ENCODE measurements at places on chromosomes 7 and 10.

DNA sequence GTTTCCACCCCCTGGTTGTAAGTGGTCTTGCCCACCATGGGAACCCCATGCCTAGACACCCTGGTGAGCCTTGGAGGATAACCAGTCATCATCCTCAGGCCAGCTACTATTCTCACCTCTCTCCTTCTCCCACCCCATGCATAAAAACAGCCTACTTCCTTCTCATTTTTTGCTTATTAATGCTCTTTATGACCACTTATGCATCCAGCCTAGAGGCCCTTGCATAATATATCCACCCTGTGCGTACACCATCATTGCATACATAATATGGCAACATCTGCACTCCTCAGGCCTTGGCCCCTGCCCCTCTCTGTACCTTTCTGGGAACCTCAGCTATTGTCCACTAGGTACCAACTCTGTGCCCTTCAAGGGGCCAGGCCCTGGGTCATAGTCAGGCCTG, 91.0 kb downstream of the CDH23 start:
- DNase-seq: no peak

DNA sequence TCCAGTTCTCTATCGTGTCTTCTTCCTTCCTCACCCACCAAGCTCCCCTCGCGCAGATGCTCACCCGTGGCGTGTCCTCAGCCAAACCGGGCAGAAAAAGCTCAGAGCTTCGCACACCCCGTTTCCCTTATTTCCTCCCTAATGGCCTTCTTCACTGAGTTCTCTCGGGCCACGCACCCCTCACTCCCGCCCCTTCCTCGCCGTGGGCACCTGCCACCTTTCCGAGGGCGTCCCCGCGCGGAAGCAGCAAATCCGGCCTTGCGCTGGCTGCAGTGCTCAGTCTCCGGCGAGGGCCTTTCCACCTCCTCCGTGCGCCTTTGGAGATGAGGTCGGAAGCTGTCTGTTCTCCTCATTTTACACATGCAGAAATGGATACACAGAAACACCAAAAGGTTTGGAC, 12.4 kb upstream of the CALML3 start:
- no peak for DNase-seq

DNA sequence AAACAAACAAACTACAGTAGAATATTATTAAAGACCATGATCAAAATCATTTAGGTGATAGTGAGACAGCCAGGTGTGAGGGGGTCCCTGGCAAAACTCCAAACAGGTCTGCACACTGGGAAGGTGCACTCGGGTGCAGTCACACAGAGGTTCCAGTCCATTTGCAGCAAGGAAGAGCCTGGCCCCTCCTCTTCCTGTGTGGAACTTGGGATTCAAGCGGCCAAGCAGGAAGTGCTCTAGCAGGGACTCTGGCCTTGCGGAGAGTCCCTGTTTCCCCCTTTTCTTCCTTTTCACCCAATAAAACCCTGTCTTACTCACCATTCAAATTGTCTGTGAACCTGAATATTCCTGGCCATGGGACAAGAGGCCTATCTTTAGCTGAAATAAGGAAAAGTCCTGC, 181.8 kb downstream of the LRRTM3 start:
- DNase-seq: no peak

DNA sequence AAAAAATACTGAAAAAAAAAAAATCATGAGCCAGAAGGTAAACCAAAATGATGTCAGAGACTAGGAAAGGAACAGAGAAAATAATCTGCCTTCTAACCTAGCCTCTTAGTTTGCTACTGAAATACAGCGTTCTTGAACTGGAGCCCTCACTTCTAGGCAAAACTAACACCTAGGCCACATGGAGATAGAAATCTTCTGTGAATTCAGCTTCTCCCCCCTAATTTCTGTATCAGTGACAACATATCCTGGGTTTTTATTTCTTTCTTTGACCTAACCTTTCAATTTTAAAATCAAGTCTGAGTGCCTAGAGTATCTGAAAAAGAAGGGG, 100.1 kb upstream of the GLCCI1 start:
- no peak for DNase-seq

- no peak for DNase-seq
Measured at GRCh38 chr7:129605960-129606614, 5.4 kb upstream of the NRF1 start.

- DNase-seq: no peak
Measured at GRCh38 chr10:131925011-131925649, 24.3 kb downstream of the PPP2R2D start.

DNA sequence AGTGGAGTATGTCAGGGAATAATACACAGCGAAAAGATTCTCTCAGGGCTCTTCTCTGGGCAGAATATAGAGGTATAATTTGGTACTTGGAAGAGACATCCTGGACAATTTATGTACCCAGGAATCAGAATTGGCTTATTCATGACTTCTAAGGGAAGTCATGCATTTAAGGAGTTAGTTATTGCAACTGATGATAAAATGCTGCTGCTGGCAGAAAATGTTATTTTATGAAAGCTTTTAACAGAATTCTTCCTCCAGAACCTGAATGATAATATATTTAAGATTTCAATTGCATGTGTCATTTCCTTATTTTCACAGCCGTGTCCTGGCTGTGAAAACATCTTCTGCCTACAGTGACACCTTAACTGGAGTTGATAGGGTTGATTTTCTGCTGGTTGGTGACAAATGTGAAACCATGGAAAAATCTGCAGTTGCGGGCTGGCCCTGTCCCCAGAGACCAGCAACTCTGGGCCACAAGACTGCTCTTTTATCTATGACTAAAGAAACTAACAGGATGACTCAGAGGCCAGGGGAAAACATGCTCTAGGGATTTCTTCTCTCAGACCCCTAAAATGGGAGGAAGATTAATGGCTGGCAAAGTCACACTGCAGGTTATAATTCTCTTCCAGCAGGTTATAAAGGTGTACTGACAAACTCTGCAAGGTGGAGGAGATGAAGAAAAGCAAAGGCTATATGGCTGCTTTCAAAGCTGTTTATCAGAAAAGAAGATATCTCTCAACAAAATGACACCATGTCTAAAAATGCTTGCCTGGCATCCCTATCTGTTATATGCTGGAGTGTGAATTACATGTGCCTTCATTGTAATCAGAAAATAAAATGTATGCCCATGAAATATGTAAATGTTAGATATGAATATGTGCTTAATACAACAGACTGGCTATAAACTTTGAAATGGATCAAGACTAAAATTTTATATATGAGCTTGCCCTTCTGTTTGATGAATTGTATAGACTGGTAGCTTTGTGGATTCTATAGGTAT, 12.1 kb upstream of the TRUB1 start:
- peak; percentile 53 for DNase-seq

- no peak for DNase-seq
Measured at GRCh38 chr7:98202367-98203195, 8.7 kb upstream of the BHLHA15 start.

DNA sequence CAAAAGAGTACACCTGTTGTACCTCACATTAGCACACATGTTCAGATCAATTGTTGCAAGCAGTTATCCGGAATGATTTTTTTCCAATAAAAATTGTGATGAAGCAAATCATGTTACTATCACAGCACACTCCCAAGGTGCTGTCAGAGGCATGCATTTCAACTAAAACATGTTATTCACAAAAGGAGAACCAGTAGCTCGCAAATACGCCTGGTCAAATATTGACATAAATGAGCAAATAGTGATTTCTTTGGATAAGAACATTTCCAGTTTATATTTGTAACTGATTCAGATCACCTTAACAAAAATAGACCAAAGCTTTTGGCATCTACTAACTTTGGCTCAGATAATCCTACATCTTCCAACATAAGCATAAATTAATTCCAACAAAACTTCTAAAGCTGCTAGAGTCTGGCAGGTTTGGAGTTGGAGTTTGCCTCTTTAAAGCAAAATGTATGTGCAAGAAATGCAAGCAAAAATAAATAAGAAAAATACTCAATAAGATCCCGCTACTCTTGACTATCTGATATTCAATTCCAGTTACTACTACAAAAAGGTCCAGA, 208.0 kb downstream of the SFMBT2 start:
- no peak for DNase-seq

DNA sequence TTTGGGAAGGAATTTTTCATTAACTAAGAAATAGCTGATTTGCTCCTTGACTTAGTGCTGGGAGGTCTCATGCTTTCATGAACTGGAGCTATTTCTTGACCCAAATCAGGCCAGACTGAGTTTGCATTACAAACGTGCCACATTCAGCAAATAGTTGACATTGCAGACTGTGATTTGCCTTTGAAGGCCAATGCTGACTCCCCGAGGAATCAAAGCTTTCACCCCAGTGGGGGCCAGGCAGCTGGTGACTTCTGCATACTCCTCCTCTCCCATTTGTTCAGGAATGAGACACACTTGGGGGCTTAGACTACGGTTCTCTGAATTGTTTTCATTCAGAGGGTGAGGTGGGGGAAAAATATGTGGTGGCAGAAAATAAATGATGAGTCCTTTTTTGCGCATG, 111.0 kb upstream of the JAZF1 start:
- no peak for DNase-seq

GRCh38 chr7:1969459-1970284, 263.1 kb downstream of the MAD1L1 start:
- no peak for DNase-seq

- no peak for DNase-seq
Measured at GRCh38 chr7:102101111-102101551, 185.5 kb upstream of the SH2B2 start.

- no peak for DNase-seq
Measured at GRCh38 chr7:98974906-98975816, 96.8 kb downstream of the TRRAP start.

- no peak for DNase-seq
Measured at GRCh38 chr7:116337800-116338199, 127.5 kb downstream of the TES start.

DNA sequence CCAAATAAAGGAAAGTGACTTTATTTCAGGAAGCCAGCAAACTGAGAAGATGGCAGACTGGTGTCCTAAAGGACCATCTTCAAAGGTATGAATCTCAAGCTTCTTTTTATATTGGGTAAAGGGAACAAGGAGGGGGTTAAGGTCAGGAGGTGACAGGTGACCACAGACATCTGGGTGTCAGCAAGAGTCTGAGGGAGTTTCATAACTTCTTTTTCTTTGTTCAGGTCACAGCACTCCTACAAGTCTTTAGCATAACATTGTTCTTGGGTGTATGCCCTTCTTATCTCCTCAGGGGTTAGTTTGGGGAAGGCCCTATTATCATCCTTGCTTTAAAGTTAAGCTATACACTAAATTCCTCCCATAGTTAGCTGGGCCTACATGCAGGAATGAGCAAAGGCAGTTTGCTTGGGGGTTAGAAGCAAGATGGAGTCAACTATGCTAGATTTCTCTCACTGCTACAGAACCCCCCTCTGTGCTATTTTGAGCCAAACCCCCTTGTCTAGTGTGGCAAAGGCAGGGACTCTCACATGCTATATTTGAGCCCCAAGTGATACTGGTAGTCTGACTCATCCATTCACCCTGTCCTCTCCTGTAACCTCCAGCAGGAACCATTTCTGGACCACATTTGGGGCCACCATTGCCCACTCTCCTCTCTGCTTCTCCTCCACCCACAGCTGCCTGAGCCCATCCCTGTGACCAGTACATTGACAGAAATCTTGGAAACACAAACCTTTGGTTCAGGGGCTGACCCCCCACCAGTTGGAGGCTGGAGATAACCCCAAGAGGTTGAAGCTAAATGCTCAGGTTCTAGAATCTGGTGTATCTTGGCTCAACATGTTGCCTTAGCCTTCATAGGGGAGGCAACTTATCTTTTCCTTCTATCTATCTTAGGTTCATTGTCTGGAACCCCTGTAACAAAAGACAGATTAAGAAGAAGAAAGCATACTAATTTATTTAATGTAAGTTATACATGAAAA, 55.5 kb upstream of the LRGUK start:
- DNase-seq: no peak

DNA sequence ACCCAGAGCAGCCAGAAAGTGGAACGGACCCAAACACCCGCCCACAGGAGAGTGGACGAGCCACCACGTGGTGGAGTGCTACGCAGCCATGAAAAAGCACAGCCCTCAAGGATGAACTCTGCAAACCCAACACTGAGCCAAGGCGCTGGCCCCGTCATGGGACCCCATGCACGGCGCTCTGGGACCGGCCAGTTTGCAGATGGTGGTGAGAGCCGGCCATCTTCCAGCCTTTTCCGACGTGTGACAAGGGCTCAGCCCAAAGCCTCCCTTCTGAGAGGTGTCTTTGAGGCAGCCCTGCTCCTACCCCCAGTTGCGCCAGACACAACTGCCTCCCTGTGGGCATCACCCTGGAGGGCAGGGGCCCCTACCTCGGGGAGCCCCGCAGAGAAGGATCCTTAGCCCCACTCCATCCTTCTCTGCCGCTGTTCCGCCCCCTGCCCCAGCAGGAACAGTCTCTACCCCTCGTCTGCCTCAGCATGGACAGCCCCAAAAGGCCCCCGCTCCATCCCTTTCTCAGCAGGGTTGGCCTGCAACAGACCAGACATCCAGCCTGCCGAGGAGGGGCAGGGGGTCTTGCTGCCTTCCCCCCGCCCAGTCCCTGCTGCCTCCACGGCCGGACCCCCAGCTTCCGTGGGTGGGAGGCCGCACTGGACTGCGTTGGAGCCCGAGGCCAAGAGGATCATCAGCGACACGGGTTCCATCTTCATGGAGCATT, 75.7 kb downstream of the MICALL2 start:
- no peak for DNase-seq

- DNase-seq: peak; percentile 53
Measured at GRCh38 chr7:129845972-129846327, 106.8 kb downstream of the UBE2H start.

GRCh38 chr7:44310221-44310848, 15.1 kb downstream of the CAMK2B start:
- no peak for DNase-seq

- DNase-seq: no peak
Measured at GRCh38 chr7:81114633-81115032, 195.8 kb upstream of the SEMA3C start.

DNA sequence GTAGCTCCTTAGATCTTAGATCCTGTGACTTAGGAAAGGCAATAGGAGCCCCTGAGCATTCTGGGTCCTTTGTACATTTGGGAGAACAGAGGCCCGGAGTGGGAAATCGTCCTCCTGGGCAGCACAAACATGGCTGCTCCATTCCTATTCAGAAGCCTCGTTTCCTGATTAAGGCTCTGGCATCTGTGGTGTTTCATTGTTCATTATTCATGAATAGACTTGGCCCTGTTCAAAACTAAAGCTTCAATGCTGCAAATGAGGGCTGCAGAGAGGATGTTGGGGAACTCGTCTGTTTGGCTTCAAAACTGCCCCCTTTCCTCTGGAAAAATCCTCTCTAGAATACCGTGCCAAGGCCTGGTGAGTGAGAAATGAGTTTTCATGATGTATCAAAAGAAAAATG, 3.4 kb upstream of the HTRA1 start:
- DNase-seq: no peak

GRCh38 chr7:132105096-132105495, 471.2 kb downstream of the PLXNA4 start:
- no peak for DNase-seq

DNA sequence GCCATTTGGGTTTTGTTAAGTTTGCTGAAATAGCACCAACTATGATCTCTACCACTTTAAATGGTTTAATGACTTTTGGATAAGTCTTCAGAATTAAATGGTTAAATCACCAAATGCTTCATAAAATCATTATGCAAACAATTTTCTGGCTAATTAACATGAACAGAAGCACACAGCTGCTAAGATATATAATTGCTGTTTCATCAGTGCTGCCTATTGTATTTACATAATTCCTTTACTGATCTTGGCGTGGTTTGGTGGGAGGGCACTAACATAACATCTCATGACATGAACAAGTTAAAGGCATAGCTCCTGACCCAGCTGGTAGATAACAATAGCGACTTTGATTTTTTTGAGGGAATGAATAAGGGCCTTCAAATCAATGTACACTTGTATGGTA, 94.1 kb downstream of the FZD1 start:
- no peak for DNase-seq

Measured in urothelium cell line (cell line).